ENCODE measurements at places on chromosomes 3 and 15.

DNA sequence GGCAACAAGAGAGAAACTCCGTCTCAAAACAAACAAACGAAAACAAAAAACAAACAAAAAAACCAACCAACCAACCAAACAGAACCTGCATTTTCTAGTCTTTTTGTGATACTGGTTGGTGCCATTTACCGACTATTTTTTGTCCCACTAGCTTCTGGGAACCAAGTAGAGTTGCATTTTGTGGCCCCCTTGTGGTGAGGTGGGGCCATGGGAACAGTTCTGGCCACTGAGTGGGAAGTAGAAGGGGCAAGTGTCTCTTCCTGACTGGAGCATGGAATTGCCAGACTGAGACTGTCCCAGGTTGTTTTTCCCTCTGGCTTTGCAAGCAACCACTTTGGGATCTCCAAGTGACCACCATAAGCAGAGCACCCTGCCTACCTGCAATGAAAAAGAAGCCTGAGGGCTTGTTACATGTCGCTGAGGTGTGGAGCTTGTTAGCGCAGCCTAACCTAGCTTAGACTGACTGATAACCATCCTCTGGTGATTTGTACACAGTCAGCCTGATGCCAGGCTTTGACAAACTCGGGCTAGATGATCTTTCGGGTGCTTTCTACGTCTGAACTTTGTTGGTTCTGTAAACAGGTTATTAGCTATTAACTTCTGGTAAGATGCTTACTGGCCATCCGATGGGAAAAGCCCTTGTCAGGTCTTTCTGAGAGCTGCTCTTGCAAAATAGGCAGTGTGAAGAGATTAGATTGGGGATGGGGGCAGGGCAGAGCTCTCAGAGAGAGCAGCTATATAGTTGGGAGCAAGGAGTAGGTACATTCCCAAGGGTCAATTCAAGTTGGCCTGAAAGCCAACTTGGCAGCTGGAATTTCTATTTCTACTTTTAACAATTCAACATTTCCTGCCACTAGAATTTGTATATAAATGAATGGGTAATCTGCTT lies 172.2 kb downstream of the SSR3 start:
- no peak for DNase-seq

- DNase-seq, result no peak
These were observed 6.3 kb downstream of the TEX264 start for GRCh38 chr3:51677358-51677757.

DNA sequence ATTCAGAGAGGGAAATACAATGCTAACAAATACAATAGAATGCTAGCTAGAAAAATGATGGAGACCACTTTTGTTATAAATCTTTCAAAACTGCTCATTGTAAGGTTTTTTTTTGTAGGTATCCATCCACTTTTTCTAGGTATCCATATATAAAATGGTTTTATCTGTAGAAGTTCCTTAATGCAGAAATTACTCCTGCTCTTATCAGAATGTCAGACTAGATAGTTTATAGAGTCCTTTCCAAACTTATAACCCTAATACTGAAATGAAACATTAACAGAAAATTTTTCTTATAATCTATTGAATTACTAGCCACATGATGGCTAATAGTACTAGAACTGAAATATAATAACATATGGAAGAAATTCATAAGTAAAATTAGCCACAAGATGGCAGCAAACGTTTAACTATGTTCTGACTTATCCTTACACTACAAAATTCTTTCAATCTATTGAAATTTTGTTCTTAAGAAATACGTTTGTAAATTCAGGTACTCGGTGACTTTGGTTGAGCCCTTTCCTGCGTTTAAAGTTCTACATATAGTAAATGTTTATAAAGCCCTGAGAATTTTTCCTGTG lies 58.5 kb downstream of the ECT2 start:
- no peak for DNase-seq

GRCh38 chr15:62807539-62808130 lies 234.9 kb upstream of the TPM1 start:
- DNase-seq, result no peak

- no peak for DNase-seq
These were observed 545.6 kb upstream of the ZNF385D start for GRCh38 chr3:22296601-22297000.

DNA sequence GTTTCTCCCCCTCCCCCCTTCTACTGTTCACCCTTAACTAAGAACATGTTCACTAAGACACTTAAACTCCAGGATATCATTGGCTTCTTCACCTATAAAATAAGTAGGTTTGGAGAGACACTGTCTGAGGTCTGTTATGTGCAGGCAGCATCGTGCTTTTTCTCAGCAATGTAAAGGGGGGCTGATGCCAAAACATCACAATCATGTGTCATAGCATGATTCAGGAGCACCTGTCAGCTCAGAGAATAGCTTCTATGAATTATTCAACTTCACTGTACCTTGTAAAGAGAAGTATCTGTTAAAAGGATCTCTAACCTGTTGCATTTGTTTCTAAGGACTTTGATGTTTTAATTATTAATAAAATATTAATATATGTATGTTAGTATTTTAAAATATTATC lies 211.4 kb upstream of the EPHA3 start:
- no peak for DNase-seq

- no peak for DNase-seq
These were observed 11.9 kb upstream of the PDIA5 start for GRCh38 chr3:123054931-123055330.

GRCh38 chr3:175818811-175819464 lies 959.8 kb downstream of the NAALADL2 start:
- DNase-seq, result no peak

DNA sequence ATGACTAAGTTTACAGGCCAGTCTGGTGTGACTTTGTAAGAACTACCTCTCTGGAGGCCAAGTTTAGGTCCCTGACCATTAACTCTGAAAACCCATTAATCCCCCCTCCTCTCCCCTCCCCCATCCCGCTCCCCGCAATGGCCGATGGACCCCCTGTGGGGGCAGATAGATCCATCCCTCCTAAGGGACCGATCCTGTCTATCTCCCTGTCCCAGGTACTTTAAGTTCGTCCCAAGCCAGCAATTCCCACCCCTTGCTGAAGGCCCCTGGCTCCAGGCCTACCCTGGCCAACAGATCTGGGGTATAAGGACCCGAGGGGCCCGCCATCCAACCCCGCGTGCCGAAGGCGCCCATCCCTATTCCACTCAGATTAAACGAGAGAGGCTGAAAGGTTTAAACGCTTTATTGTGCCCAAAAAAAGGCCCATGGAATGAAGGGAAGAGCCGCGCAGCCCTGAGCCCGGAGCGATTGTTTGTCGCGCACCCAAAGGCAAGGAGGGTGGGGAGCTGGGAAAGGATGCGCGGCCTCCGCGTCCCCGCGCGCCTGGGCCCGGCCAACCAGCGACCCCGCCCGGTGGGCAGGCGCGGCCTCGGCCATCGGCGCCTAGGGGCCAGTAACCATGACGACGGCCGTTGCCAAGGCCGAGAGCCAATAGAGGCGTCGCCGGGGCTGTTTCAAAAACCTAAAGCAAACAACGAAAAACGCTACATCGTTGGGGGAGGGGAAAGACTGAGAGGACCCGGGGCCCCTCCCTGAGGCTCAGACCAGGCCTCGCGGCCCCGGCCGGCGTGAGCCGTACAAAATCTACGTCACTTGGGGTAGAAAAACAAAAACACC lies 35.9 kb downstream of the HMCES start:
- DNase-seq, result peak; percentile 33

GRCh38 chr3:14606669-14607339 lies 44.8 kb upstream of the CCDC174 start:
- DNase-seq, result no peak

GRCh38 chr3:71672340-71672739 lies 52.9 kb downstream of the EIF4E3 start:
- no peak for DNase-seq

DNA sequence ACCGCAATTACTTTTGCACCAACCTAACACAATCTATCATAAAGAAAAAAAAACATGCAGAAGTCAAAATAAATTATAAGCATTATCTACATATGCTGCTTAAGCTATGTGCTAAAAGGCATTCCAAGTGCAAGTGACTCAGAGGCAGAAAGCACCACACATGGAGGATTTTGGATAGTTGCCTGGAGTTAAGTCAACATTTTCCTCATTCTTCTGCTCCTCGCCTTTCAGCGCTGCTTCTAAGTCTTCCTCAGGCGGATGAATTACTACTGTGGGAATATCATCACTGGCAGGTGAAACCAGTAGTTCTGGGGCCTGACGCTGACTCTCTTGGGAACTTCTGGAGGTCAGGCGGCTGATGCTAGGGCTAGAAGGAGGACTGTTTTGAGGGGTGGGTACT lies 53.1 kb downstream of the SLC4A7 start:
- DNase-seq, result no peak

- no peak for DNase-seq
These were observed 369.1 kb downstream of the MCTP2 start for GRCh38 chr15:94600505-94600904.
